ENCODE measurements at places on chromosomes 6 and 20. TPM values are rescaled to one million over a fixed set of nuclear protein-coding genes. Genes with fewer than 3 reads are reported as not detected.

Gene LZTS3
- 7.9 TPM for total RNA-seq

Gene HDGFL1
- not detected for total RNA-seq

Gene ADAM33
- 8.1 TPM for total RNA-seq

GRCh38 chr6:6730831-6731230, 142.3 kb downstream of the LY86 start:
- no peak for DNase-seq
- H3K27me3 ChIP-seq: no peaks in the 10 kb centered on the region
- H3K27ac ChIP-seq: no peak overlapping the region
- H3K36me3 ChIP-seq: no peaks in the 10 kb centered on the region
- no peak overlapping the region for H3K4me3 ChIP-seq

DNA sequence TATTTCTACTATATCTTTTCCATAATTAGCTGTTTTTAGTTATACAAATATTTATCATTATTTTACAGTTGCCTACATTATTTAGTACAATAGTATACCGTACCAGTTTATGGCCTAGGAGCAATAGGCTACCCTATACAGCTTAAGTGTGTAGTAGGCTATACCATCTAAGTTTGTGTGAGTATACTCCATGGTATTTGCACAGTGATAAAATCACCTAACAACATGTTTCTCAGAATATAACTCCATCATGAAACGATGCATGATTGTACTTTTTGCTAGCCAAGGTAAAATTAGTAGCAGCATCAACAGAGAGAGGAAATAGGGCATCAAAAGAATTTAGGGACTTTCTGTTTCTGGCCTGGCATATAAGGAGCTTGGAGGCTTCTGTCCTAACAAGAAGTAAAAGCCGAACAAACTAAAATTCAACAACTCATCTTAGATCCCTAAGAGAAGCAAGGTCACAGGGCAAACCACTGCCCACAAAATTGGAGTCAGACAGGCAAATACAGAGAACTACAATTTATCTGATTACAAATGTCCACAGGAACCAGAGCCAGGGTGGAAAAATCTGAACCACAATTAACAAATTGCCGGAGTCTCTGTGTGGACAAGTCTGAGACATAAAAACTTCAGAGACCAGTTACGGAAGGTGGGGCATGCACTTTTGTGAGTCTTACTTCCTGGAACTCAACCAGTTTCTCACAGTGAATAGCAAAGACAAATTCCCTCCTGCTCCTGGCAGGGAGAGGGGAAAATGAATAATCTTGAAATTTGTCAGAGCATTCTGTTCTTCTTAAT, 671.4 kb downstream of the RFPL4B start:
- H3K4me1 ChIP-seq: no peaks in the 10 kb centered on the region
- no peak overlapping the region for H3K4me3 ChIP-seq

GRCh38 chr6:19477563-19477962, 359.6 kb upstream of the ID4 start:
- no peak overlapping the region for H3K27ac ChIP-seq
- DNase-seq: no peak
- no peaks in the 10 kb centered on the region for H3K36me3 ChIP-seq
- H3K4me3 ChIP-seq: no peak overlapping the region

DNA sequence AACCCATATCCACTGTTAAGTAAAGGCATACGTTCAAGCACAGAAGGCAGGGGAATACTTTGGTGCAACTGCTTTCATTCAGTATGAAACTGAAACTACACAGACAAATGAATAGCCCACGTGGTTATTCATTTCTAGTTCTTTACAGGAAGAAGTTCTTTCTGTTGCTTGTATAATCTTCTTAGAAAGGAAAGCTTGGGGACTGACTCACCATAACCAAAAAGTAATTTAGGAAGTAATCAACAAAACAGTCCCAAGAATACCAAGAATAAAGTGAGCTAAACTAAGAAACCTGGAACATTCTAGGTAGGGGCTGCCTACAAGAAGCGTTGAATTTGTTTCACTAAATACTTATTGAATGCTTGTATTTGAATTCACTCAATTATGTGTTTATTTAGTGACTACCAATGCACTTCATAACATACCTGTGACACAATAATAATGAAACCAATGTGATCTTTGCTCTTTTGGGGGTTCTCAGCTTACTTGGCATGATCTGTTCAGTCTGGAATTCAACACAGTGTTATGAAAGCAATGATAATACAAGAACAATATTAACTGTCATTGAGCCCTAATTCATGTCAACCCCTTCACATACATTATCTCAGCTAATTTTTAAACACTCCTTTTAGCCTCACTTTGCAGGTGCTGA, 25.1 kb upstream of the KIAA0408 start:
- no peak overlapping the region for H3K4me3 ChIP-seq
- no peak overlapping the region for H3K27ac ChIP-seq
- DNase-seq: no peak
- no peaks in the 10 kb centered on the region for H3K27me3 ChIP-seq

DNA sequence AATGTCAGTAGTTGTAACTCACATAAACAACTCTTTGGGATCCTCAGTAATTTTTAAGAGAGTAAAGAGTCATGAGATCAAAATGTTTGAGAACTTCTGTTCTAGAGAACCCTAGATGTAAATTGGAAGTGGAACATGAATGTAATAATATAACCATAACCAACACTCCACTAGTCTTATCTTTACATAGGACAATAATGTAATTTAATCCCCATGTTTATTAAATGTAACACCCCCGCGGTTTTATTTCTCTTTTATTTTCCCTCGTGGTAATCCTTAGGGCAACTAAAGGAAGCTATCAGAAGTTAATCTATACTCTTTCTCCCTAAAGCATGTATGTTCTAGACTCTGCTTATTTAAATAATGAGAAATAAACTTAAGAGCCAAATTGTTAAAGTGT, 54.4 kb downstream of the ZNF292 start:
- no peak overlapping the region for H3K27ac ChIP-seq
- DNase-seq: no peak
- no peaks in the 10 kb centered on the region for H3K27me3 ChIP-seq
- H3K36me3 ChIP-seq: no peaks in the 10 kb centered on the region

Gene IFT52
- total RNA-seq: 19.2 TPM

DNA sequence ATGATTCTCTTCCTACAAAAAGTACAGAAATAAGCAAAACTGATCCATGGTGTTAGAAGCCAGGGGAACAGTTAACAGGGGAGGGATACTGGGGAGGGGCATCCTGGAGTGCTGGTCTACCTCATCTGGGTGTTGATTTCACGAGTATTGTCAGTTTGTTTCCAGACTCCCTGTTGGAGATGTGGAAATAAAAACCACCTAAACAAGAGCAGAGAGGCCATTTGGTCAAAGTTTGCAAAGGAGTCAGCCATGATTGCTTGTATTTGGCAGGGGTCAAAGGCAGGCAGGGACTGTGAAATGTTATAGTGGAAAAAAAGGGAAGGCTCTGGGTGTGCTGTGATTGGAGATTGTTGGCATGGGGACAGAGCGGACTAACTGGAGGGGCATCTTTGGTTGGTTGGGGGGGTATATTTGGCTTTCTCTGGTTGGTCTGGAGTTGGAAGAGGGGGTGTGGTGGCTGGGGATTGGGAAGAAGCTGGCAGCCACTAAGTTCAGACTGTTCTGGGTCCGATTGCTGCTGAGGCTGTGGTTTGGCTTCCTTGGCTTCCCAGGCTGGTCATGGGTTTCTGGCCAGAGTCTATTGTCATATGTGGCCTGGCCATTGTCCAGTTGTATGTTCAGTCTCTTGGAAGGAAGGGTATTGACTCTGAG, 14.9 kb upstream of the PANK2 start:
- H3K4me3 ChIP-seq: no peak overlapping the region
- H3K27ac ChIP-seq: no peak overlapping the region
- no peaks in the 10 kb centered on the region for H3K27me3 ChIP-seq
- no peaks in the 10 kb centered on the region for H3K36me3 ChIP-seq

DNA sequence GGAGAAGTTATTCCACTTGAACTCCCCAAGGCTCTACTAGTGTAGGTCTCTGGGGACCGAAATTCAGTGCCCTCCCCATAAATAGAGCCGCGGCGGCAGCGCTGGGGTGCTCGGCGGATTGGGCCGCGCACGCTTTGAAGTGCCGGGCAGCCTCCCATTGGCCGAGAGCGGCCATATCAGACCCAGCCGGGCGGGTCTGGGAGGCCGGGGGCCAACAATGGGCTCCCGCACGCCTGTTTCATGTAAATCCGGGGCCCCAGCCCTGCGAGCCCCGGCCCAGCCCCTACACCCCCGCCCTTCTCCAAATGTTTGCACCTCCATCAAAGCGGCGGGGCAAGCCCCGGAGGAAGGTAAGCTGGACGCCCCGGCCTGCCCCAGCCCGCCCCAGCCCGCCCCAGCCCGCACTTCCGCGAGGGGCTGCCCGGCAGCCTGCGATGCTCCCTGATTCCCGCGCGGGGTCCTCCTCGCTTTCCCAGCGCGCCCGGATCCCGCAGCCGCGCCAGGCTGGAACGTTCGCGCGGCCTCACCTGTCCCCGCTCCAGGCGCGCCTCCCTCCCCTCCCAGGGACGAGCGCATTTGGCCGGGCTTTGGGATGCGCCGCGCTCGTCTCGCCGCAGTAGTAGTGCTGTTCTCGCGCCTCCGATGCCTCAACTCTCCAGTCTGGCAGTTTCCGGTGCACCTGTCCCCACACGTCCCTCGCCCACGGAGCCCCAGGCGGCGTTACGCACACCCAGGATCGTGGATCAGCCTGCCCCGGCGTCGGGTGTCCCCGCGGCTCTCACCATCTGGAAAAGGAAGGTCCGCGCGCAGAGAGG, at the start of gene TBXT:
TBXT (minus strand) TSS at position 51 of the 815 bp plus-strand sequence. CDS start 260 bp downstream, outside the sequence.
- no peaks in the 10 kb centered on the region for H3K4me1 ChIP-seq
- H3K4me3 ChIP-seq: peak within 1 kb of the TSS; percentile 12
- no peaks in the 10 kb centered on the region for H3K36me3 ChIP-seq
- no peak within 1 kb of the TSS for H3K27ac ChIP-seq
- no peak for DNase-seq

DNA sequence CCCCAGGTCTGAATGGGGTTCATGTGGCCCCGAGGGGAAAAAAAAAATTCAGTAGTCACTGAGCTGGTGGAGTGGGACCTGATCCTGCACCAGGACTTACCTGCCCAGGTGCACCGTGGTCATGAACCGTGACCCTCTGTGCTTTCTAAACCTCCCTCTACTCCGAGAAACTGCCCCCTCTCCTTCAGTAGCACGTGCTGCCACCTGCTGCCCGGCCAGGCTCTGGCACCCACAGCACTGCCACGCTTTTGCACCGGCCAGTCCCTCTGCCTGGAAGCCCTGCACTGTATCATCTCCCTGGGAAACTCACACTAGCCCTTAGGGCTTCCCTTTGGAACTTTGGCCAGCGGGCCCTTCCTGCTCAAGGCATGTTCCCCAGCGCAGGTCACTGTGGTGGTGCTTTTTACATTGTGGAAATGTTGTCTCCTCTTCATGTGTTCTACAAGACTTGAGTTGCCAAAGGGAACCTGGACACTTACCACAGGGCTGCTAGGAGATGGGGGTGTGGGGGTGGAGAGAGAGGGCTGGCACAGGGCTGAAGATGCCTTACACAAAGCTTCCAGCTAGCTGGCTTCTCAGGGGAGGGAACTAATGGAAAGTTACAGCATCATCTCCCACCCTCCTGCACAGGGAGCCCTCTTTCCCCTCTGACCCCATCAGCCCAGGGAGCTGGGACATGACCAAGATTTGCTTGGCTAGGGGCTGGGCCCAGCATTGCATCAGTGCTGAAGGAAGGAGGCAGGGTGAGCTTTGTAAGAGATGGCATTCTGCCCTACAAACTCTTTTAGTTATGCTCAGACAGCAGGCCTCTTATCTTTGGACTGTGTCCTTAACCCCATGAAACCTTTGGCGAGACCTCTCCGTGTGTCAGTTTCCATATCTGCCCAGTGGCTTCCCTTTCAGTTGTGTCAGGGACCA, 2.5 kb upstream of the PTPRT start:
- H3K4me3 ChIP-seq: no peak overlapping the region
- no peak for DNase-seq
- peaks cover 22% of the 10 kb centered on the region for H3K27me3 ChIP-seq

DNA sequence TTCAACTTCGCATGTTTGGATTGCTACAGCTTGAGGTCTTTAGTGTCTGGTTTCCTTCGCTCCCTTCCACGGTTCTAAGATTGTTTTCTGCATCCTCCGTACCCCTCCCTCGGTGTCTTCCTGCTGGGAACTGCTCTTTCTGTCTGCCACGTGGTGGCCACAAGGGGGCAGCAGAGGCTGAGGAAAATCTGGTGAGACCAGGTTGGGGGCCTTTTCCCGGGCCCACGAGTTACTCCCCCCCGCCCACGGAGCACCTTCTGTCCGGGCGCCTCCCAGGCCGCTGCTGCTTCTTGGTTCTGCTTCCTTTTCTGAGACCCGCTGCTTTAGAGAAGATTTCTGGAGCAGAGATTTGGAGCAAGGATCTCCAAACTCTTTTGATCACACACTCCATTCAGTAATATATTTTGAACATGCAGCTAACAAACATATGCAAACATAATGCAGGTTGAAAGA, 21.1 kb upstream of the NOTCH4 start:
- no peak overlapping the region for H3K4me3 ChIP-seq
- no peaks in the 10 kb centered on the region for H3K36me3 ChIP-seq
- H3K27ac ChIP-seq: no peak overlapping the region
- no peaks in the 10 kb centered on the region for H3K27me3 ChIP-seq
- H3K4me1 ChIP-seq: no peaks in the 10 kb centered on the region
- peak; percentile 76 for DNase-seq

- no peaks in the 10 kb centered on the region for H3K4me1 ChIP-seq
- no peaks in the 10 kb centered on the region for H3K27me3 ChIP-seq
- no peak for DNase-seq
- no peak overlapping the region for H3K4me3 ChIP-seq
- no peaks in the 10 kb centered on the region for H3K36me3 ChIP-seq
These were observed 81.8 kb upstream of the AGPAT4 start for GRCh38 chr6:161355696-161356095.

GRCh38 chr20:11110535-11110934, 436.7 kb upstream of the JAG1 start:
- no peaks in the 10 kb centered on the region for H3K36me3 ChIP-seq
- no peak overlapping the region for H3K27ac ChIP-seq
- DNase-seq: no peak
- no peaks in the 10 kb centered on the region for H3K4me1 ChIP-seq
- no peak overlapping the region for H3K4me3 ChIP-seq

Gene ROMO1
- total RNA-seq: 189 TPM

DNA sequence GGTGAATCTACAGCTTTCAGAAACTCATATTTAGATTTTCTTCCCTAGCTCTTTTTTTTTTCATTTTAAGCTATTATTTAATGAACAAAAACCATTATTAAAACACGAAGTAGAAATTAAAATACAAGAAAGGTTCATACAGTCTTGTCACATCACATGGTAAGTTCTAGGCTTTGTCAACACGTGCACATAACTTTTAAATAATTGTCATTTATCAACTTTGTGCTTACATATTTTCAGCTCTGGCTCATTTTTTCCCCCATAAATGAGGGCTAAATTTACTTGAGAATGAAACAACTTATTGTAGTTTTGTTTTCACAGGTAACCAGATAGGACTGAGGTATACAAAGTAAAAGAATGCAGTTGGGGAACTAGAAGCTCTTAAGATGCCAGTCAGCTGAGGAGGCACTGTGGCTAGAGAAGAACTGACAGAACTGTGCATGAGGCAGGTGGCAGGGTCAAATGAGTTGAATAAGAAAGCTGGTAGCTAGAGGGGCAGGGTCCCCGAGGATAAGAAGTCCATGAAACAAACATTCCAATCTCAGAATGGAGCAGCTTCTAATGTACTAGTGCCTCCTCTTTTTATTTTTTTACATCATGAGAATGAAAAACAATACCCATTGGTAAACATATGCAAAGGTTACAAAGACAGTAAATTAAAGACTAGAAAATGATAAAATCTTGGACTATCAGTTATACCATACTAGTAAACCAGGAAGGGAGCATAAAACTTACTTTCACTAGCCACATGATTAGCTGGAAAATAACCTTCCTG, 141.5 kb downstream of the MYB start:
- DNase-seq: no peak
- H3K4me3 ChIP-seq: no peak overlapping the region
- H3K36me3 ChIP-seq: no peaks in the 10 kb centered on the region
- no peak overlapping the region for H3K27ac ChIP-seq
- H3K4me1 ChIP-seq: no peaks in the 10 kb centered on the region
- H3K27me3 ChIP-seq: no peaks in the 10 kb centered on the region

All from colonic mucosa (tissue), 4 donors.